ENCODE measurements at places on chromosomes 7 and 10.

- DNase-seq: no peak
Observed at GRCh38 chr10:21670391-21670790, 136.4 kb downstream of the MLLT10 start.

GRCh38 chr7:135174941-135175340 is 4.4 kb upstream of the CYREN start:
- DNase-seq: no peak

DNA sequence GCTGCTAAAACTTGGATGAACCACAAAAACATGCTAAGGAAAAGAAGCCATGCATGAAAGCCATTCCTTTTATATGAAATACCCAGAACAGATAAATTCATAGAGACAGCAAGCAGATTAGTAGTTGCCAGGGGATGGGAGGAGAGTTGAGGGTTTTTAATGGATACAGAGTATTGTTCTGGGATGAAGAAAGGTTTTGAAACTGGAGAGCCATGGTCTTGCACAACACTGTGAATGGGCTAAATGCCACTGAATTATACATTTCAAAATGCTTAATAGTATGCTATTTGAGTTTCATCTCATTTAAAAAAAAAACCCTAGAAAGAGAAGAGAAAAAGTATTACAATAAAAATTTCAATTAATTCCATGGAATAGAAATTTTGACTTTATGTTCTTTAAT is 154.3 kb downstream of the GNAT3 start:
- DNase-seq: no peak

DNA sequence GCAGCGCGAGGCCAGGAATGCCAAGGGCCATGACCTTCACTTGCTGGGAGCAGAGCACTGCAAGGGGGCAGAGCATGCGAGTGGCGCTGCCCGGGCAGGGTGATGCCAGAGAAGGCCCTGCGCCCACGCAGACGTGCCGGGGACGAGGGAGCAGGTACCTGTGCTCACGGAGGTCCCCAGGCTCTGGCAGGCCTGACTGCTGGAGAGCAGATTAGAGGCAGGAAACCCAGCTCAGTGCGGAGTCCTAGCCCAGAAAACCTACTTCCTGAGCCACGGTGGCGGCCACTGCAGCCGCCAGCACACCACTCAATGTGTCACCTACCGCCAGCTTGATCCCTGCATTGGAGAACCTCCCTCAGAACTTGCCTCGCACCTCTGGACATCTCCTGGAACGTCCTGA is 148.4 kb downstream of the MAD1L1 start:
- no peak for DNase-seq

DNA sequence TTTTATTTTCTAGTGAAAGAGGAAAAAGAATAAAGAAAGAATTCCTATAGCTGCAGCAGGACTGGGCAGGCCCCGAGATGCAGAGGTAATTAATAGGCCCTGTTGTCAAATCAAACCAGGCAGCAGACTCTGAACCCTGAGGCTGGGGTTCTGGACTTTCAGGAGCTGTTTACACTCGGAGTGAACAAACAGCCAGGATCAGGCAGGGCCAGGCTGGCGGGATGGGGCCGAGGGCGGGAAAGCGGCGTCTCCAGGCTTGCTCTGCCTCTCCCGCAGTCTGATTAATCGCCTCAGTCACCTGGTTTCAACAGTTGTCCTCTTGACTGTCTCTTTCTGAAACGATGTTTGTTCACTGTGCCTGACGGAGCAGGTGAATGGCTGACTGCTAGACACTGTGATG is 675.4 kb upstream of the FOXK1 start:
- no peak for DNase-seq

GRCh38 chr7:135719688-135720087 is 8.3 kb downstream of the SLC13A4 start:
- no peak for DNase-seq

GRCh38 chr10:76218035-76218434 is 786.6 kb downstream of the LRMDA start:
- no peak for DNase-seq

DNA sequence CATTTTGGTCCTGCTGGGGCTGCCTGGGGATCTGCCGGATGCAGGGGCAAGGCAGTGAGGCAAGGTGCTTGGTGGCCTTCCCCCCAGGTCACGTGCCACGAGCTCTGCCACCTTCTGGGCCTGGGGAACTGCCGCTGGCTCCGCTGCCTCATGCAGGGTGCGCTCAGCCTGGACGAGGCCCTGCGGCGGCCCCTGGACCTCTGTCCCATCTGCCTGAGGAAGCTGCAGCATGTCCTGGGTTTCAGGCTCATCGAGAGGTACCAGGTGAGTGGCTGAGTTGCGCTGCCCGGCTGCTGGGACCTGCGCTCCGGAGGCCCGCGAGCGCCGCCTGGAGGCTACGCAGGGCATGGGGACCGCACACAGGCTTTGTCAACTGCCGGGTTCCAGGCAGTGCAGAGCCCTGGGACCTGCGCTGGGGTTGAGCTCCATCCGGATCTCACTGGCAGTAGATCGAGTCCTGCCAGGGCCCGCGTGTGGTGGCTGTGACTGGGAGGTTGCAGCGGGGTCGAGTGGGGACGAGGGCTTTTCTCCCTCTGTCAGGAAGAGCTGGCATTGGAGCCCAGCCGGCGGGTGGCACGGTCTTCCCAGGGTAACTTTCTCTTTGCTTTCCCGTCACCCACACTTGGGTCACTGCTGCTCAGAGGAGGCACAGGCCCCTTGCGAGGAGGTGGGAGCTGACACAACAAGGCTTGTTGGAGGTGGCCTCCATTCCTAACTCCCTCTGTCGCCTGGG is 21.7 kb downstream of the AMZ1 start:
- DNase-seq: peak; percentile 63

- no peak for DNase-seq
Observed at GRCh38 chr7:31111109-31111451, 59.0 kb downstream of the ADCYAP1R1 start.

- DNase-seq: no peak
Observed at GRCh38 chr10:113278221-113278620, 274.6 kb upstream of the HABP2 start.

DNA sequence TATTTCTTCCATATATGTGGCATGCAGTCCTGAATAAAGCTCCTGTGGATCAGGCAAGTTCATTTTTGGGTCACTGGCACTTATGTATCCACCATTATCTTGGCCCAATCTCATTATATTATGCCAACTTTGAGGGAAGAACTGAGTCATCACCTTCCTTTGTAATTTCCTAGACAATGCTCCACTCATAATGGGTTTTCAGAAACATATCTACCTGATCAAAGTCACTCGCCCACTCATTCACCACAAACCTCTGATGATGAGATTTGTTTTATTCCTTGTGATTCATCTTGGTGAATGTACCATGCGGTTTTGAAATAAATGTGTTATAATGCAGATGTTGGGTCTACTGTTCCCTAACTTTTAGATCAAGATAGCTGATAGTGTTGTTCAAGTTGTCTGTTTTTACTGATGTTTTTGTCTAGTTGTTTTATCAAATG is 525.8 kb downstream of the KIF20B start:
- no peak for DNase-seq

GRCh38 chr7:86914551-86914950 is 144.9 kb downstream of the ELAPOR2 start:
- no peak for DNase-seq

DNA sequence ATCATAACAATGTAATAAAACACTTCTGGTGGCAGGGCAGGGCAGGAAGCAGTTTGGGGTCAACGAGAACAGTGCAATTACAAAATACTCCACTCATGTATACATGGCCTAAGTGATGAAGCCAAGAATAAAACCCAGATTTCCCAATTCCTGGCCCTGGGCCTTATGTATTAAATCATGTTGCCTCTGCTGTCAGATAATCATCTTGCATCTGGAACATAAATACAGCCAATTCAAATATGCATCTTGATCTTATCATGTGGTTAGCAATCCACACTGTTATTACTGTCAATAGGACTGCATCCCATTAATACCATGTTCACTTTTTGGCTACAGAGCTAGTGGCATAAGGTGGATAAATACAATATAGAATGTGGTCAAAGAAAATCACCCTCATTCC is 186.5 kb upstream of the SLC25A13 start:
- no peak for DNase-seq

DNA sequence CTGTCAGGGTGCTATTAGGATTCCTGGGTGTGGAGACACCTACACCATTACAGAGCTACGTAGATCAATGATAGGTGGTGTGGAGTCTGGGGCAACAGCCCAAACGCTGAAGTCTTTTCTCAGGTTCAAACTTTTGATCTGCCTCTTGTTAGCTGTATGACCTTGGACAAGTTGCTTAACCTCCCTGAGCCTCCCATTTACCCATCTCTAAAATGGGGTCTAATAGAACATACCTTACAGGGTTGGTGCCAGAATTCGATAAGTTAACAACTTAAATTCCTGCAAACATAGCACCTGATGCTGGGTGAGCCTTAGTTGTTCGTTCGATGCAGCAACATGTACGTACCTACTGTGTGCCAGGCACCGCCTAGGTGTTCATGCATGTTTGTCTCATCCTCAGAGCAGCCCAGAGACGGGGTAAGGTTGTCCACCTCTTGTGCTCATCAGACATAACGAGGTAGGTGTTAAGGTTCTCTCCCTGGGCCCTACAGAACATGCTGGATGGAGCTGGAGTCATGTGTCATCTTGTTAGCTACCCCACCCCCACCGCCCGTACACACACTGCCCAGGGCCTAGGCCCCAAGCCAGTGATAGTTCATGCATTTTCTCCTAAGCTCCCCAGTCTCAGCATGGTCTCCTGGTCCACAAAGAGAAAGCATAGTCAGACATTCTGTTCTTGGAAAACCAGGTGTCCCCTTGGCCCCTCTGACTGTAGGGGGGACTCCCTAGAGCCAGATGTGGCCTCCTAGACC is 41.0 kb upstream of the SLC29A3 start:
- DNase-seq: no peak

GRCh38 chr7:68800316-68800715 is 798.0 kb upstream of the AUTS2 start:
- DNase-seq: no peak

DNA sequence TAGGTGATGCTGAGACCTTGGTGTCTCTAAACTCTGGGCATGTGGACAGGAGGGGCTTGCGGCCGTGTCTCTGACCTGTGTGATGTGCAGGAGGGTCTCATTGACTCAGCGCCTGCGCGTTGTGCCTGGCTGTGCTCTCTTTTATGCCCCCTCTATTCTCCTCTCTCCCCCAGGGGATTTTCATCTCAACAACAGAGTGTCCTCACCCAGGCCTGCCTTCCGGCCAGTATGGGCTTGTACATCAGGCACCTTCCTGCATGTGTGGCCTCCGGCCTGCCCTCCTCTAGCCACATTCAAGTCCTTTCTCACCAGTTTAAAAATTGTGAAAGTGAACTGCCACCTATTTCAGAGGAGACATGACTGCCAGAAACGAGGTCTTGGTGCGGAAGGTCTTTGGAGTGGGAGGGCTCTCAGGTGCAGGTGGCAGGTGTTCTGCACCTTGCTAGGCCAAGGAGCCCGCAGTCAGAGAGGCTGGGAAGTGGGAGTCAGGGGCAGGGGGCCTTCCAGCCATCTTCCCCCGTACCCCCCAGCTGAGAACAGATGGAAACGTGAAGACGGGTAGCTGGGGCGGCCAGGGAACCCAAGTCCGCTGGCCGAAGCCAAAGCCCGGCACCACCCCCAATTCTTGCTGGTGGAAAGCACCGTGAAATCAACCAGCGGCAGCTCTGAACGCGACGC is 531 bp upstream of the INTS15 start:
- DNase-seq: no peak

- DNase-seq: no peak
Observed at GRCh38 chr10:92923416-92923815, 75.1 kb downstream of the EXOC6 start.

- DNase-seq: no peak
Observed at GRCh38 chr10:65534771-65535170, 1391.1 kb upstream of the LRRTM3 start.

DNA sequence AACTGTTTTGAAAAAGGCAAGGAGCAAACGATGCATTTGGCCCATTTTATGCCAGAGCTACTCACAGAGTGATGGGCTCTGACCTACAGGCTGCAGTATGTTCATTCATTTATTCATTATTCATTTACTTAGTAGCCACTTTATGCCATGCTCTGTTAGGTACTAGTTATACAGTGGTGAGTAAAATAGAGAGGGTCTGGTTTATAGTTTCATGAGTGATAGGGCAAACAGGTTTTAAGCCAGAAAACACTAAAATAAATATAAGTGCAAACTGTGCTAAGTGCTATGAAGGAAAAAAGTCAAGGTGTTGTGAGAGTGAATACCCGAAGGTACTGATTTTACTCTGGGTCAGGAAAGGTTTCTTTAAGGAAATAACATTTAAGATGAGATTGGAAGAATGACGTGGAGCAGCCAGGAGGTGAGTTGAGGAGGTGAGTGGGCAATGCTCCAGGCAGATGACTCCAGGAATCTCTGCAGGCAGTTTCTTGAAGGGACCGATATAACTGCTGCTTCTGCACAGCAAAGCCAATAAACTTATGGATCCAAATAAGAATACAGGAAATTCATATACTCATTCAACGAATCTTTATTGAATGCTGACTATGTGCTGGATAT is 56.9 kb upstream of the FAM133B start:
- DNase-seq: no peak

GRCh38 chr7:40535678-40536077 is 400.9 kb downstream of the SUGCT start:
- no peak for DNase-seq

DNA sequence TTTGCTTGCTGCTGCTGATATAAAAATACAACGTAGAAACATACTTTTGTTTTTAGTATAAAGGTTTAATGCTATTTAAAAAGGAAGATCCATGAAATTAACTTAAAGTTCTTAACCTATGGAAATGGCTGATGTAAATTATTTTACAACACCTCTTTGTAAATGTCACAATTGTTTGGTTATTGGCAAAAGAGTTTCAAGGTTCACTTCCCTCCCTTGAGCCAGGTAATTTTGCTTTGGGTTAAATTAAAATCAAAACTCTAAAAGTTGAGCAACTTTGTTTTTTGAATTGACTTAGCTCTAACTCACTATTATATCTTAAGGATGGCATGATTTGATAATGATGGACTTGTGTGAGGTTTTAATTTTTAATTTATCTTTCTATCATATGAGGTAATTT is 39.2 kb upstream of the CYP2C18 start:
- DNase-seq: no peak

GRCh38 chr10:33981301-33981700 is 646.8 kb upstream of the NRP1 start:
- DNase-seq: no peak

DNA sequence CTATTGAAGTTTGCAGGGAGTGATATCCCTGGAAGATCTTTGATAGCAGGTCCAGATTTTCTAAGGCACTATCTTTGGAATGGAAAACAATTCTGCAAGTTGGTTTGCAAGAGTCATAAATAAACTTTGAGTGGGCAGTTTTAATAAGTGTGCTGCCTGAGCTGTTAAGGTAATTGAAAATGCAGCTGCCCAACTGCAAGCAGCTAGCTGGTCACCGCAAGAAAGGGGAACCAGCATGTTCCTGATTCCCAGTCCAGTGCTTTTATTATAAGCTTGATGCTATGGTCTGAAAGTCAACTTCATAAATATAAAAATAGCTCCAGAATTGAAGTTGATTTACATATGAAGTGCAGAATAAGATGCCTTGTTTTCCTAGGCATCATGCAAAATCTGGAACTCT is 308.4 kb downstream of the ZNF248 start:
- no peak for DNase-seq

DNA sequence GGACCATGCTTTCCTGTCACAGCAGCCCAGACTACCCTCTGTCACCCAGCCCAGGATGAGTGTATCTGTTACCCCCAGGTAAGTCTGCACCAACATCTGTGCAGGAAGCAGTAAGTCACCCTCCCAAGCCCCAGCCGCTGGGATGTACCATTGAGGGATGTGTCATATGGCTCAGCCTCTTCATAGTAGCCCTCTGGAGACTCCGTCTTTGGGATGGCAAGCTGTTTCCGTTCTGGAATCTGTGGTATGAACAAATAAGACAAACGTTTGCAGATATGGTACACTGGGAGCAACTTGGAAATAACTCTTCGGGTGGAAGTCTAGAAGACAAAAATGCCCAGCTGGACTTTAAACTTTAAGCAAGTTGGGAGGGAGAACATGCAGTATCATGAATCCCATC is 81.3 kb downstream of the AFAP1L2 start:
- no peak for DNase-seq

Measured in stimulated activated CD8-positive, alpha-beta memory T cell treated with anti-CD3 and anti-CD28 coated beads, Interleukin-7, amount 100 ng/mL, for 4 hours (primary cell).